HuH-7.5 (cell line): ENCODE measurements at places on chromosomes 6 and 20.

- DNase-seq: no peak
Observed at GRCh38 chr6:81863123-81863522, 110.6 kb upstream of the TENT5A start.

GRCh38 chr20:36866164-36866563, 9.8 kb upstream of the TLDC2 start:
- no peak for DNase-seq

DNA sequence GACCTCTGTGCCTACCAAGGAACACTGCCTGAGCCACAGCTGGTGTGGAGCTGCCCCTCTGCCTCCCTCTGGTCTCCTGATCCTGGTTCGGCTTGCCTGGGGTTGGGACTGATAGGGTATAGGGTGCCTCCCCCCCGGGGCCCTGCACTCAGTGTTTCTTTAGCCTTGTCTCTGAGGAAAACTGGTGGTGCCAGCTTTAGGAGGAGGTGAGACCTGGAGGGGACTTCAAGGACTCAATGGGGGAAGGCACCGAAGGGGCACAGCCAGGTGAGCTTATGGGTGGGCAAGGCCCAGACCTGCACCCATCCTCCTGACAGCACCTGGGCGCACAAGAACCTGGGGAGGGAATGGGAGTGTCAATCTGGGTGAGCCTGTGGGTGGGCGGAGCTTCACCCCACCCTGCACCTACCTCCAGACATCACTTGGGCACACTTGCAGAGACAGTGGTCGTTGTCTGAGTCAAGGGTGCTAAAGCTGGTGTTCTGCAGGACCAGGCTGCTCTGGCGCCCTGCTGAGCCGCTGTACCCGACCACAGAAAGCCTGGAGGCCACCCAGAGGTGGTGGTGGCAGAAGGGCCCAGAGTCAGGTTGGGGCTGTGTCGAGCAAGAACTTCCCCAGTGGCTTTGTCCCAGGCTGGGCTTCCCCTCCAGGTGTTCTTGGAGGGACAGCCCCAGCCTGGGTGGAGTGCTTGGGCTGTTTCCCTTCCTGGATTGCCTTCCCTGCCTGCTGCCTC, 40.5 kb downstream of the FAM110A start:
- DNase-seq: no peak

DNA sequence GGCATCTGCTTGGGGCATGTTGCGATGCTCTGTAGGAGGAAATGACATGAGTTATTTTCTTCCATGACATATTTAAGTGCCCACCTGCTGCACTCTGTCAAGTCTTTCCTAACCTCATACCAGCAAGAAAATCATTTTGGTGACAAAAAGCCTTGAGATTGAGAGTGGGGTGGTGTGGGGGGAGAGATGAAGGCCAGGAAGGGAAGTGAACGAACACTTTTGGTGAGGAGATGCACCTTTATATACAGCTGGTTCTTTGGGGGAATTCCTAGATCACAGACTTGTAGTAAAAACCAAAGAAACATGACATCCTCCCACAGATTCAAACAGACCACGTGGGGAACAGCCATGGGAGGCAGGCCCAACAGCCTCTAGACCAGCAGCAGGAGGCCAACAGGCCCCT, 26.1 kb downstream of the NCOA5 start:
- DNase-seq: no peak

GRCh38 chr20:62769346-62770071, 26.8 kb upstream of the MRGBP start:
- no peak for DNase-seq

DNA sequence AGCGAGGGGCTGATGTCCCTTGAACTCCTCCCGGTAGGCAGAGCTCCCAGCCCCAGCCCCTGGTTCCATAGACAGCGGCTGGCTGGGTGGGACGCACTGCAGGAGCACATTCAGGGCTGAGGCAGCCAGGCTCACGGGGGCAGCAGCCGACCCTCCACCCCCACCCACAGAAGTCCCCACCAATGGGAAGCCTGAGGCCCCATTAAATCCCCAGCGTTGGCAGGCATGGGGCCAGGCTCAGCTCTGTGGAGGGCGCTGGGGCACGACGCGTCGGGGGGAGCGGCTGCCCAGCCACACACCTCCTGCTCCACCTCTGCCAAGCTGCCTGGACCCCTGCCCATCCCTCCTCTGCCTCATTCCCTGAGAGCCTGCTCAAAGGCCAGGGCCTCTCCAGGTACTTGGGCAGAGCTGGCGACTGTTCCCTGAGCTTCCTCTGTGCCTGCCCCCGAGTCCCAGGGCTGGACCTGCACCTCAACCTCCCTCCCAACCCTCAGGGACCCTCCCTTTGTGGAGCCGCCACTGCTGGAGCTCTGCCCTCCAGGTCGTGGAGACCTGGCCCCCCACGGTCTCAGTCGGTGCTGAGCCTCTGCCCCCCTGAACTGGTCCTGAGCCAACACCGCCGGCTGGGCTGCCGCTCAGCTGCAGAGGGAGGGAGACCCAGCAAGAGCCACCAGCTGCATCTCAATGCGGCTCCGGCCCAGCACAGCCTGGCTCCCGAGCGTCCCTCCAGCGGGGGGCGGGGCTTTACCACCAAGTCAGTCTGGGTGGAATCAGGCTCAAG, 9.1 kb downstream of the CHRNA4 start:
- DNase-seq: no peak

DNA sequence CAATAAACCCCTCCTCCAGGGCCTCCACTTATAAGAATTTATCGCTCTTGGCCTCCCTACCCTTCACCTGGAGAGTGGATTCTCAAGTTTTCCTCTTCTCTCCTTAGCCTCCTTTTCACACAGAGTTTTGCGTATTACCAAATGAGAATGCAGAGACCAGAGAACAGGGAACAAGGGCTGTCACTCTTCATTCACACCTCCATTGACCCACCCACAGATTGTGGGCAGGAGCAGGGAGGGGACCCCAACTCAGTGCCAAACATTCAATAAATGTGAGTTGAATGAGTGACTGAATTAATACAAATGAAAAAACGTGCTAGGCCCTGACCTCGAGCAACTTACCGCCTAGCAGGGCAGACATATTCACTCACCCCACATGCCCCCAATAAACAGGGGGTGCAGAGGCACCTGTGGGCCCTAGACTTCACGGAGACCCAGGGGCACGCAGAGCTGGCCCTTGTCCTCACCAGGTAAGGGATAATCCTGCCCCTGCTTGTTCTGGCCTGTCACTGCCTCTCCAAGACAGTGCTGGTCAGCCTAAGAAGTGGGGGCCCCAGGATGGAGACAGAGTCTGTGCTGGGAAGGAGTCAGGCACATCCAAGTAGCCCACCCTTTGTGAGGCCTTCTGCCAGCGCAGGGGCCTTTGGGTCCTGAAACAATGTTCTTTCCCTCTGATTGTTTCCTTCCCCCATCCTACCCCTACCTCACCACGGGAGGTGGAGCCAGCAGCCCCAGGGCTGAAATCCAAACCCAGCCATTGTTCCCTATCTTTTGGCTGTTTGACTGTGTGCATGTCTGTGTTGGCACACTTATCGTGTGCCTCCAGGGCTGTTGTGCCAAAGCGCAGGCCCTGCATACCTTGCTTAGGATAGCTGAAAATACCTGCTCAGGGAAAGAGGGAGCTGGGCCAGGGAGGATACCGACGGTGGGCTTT, 8.4 kb upstream of the TJAP1 start:
- no peak for DNase-seq

- no peak for DNase-seq
Observed at GRCh38 chr20:60749804-60750602, 502.1 kb upstream of the CDH4 start.

- no peak for DNase-seq
Observed at GRCh38 chr6:137160763-137161162, 12.7 kb downstream of the IL22RA2 start.

DNA sequence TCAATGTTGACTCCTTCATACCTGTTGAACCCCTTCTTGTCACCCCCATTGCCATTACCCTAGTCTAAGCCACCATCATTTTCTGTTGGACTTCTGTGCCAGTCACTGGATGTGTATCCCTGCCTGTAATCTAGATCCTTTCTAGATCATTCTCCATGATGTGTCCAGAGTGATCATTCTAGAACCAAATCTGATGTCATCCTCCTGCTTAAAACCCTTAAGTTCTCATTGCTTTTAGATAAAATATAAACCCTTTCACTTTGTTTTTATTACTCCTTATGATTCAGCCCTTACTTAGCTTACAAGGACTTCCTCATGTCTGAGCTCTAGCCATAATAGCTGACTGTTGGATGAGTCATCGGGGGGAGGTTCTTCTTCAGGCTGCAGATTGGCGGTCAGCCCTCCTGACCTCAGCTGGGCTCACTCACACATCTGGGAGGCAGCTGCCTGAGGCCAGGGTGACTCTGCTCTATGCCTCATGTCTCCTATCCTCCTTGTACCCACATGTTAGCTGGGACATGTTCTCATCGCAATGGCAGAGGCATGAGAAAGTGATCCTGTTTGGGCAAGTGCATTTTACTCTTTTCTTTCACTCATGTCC, 287.6 kb downstream of the ESR1 start:
- DNase-seq: no peak

DNA sequence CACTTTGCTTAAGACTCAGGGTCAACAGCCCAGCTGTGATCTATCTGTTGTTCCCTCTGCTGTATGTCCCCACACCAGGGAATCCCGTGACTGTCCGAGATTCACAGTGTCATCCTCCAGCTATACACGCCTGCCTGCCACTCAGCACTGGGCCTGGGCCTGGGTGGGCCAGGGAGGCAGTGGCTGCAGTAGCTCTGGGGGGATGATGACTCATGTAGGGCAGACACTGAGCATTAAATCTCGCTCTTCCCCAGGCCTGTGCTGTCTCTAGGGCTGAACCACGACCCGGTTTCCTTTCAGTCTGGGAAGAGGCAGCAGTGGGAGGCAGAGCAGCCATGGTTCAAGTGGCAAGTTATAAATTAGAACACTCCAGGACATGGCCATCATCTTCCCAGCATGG, 173.9 kb downstream of the LRFN2 start:
- no peak for DNase-seq

DNA sequence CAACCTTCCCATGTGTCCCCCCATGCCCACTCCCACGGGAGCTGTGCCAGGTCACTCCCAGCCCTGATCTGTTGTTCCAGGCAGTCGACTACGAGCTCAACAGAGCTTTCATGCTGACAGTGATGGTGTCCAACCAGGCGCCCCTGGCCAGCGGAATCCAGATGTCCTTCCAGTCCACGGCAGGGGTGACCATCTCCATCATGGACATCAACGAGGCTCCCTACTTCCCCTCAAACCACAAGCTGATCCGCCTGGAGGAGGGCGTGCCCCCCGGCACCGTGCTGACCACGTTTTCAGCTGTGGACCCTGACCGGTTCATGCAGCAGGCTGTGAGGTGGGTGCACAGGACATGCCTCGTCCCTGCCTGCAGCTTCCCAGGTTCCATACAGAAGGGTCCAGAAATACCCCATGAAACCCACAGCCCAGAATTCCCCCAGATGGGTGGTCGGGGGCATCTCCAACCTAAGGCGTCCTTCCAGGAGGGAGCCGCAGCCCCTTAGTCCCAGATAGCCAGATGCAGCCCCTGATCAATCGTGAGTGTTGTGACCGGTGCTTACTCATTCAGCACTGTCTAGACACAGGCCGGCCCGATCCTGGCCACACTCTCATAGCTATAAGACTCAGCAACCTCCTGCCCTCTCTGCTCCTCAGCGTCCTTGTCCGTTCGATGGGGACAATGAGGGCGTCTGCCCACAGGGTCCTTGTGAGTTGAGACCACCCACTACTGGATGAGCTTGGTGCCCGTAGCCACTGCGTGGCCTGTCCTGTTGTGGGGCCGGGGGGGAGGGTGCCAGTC, 142.1 kb downstream of the TAF4 start:
- DNase-seq: no peak

DNA sequence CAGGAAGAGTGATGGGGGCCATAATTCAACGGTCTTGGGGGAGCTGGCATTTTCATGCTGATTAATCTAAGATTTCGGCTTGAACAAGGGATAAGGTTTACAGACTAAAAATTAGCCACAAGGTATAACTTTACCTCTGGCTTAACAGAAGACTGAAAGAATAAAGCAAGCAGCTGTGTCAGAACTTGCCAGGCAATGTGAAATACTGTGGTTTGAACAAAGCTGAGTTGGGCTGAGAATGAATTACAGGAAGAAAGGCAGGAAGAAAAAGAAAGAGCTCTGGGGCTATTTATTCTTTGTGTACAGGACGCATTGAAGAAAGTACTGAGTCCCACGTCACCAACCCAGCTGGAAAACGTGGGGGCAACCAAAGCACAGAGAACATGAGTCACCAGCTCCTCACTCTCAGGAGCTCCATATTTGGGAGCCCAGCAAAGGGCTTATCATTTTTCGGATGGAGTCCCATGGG, 121.5 kb upstream of the NEDD9 start:
- no peak for DNase-seq

DNA sequence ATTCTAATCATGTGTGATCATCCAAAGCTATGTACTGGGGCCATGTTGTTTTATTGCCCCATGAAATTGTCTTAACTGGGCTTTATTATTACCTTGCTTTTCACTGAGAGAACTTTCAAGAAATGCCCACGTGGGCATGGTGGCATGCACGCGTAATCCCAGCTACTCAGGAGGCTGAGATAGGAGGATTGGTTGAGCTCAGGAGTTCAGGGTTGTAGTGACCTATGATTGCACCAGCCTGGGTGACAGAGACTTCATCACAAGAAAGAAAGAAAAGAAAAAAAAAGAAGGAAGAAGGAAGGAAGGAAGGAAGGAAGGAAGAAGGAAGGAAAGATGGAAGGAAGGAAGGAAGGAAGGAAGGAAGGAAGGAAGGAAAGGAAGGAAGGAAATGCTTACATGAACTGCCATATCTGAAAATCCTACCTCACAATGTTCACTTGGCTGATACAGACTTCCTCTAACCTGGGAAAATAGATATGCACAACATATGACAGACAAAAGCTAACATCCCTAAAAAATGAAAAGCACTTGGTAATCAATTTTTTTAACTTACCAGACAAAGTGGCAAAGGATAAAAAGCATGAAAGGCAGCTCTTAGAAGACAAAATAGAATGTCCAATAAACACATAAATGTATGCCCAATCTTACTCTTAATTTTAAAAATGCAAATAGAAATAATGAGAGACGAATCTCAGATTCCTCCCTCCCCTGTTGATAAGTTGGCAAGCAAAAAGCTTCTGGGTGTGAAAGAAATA, 25.5 kb upstream of the TMEM244 start:
- no peak for DNase-seq

GRCh38 chr6:8738951-8739350, 303.6 kb upstream of the SLC35B3 start:
- DNase-seq: no peak

DNA sequence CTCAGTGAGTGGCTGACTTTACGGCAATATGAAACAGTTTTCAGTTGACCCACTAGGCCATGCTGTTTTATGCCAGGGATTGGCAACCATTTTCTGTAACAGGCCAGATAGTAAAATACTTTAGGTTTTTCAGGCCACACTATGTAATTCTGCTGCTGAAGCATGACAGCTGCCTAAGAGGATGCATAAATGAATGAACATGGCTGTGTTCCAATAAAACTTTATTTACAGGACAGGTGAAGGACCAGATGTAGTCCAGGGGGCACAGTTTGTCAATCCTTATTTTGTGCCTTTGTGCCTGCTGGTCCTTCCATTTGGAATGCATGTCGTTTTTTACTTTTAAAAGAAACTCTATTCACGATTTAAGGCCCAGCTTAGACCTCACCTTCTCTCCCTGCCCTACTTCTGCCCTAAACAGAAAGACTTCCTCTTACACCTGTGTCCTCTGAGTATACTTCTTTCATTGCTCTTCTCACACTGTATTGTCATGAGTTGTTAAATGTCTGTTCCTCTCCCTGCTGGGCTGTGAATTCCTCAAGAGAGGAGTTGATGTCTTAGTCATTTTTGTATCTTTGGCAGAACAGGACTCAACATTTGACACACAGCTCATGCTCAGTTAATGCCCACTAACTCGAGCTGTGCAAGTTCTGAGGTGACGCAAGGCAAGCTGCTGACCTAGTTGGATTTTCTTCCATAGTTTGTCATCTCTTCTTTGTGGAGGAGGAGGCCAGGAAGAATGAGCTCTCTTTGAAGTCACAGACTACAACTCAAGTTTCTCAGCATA, 90.1 kb upstream of the MAP7 start:
- DNase-seq: no peak
